ENCODE measurements at places on chromosomes 4 and X.

- DNase-seq = no peak
Observed at GRCh38 chr4:127069675-127070074, 563.1 kb upstream of the INTU start.

- no peak for DNase-seq
Observed at GRCh38 chr4:76723924-76724323, 174.0 kb downstream of the SOWAHB start.

DNA sequence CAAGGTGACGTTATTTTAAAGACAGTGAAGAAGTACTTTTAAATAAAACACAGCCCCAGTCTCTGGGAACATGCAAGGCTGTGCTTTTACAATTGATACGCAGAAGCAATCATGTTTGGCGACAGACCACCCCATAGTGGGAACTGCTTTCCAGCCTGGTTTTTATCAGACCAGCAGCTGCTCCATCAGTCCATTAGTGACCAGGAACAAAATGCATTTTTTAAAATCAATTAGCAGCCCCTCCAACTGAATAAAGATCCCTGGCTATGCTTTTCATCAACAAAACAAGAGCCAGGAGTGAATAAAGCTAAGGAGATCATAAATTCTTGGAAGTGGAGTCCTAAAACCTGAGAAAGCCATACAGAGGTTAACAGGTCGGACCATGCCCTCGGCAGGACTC is 153.0 kb upstream of the TENM3 start:
- no peak for DNase-seq

GRCh38 chr4:82918091-82918490 is 17.6 kb downstream of the THAP9 start:
- DNase-seq = no peak

- no peak for DNase-seq
Observed at GRCh38 chr4:111573386-111573785, 571.9 kb upstream of the FAM241A start.

DNA sequence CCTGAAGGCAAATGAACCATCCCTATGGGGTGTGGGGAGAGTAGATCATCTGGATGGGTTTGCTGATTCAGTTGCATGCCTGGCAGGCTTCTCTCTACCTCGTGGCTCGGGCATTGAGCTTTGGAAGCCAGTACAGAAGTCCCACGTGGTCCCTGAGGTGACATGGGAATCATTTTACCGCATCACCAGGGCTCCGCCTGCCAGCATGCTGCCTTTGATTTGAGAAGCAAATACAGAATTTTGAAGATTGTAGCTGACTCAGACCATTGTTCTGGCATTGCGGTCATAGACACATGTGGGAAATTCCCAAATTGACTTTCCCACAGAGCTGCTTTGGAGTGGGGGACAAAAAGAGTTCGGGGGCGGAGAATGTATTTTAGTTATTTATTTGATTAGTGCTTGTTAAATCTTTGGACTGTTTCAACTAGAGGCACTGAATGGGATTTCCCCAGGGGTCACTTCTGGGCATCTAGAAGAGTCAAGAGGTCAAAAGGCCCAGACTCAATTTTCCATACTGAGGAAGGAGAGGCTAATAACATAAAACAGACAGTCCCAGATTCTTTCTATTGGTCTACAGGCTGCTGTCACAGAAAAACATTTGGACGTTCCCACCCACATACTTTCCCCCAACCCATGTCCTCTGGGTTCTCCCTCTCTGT is 79.3 kb downstream of the NHSL2 start:
- DNase-seq = no peak

DNA sequence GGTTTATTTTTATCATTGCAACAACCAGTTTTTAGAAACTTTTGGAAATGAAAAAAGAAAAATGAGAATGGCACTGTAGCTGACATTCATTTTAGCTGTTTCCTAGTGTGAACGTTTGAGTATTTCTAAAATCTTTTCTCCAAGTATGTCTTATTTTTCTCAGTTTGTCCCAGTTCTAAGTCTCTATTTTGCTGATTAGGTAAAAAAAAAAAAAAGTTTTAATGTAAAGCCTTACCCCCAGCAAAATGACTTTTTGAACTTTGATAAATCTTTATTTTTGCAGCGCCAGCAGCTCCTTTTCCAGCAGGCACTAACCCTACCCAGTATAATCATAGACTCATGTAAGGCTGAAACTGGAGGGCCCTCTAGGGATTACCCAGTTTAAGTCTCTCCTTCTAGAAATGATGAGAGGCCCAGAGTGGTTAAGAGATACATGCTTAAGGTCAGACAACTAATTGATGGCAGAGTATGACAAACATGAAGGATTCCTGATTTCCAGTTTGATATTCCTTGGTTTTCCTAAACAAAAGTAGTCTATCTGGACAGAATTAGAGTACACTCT is 84.3 kb upstream of the SLC4A4 start:
- no peak for DNase-seq

DNA sequence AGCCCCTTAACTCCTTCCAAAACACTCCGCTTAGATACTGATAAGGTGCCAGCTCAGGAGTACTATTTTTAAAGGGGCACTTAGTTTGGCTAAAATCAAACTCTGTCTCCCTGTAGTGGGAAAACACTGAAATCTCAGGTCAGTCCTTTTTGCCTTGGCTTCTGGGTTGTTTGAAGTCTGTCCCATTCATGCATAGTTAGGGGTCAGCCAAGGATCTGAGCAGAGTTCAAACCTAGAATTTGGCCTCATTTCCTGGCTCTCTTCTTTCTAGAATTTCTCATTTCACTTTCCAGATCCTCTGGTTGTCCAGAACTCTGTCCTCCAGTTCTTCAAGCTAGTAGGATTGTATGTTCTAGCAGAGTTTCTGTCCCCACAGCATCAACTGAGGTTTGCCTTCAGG is 31.5 kb downstream of the NAT8L start:
- no peak for DNase-seq

GRCh38 chrX:109049903-109050302 is 313.5 kb upstream of the IRS4 start:
- DNase-seq = no peak

DNA sequence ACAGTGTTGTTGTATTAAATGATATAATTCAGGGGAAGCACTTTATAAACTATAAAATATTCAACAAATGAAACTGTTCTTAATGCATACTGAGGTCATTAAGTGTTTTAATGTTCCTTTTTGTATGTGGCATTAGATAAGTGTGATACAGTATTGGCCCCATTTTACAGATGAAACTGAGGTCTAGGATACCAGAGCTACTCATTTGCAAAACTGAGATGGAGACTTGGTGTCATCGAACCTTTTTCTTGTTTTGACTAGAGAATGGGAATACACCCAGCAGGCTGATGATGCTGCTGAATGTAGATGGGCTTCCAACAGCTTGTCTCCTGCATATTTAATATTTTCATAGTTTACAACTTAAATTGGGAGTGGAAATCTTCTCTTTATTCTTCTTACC is 34.6 kb downstream of the TAF1 start:
- no peak for DNase-seq

GRCh38 chr4:124907881-124908280 is 195.3 kb upstream of the ANKRD50 start:
- DNase-seq = no peak

DNA sequence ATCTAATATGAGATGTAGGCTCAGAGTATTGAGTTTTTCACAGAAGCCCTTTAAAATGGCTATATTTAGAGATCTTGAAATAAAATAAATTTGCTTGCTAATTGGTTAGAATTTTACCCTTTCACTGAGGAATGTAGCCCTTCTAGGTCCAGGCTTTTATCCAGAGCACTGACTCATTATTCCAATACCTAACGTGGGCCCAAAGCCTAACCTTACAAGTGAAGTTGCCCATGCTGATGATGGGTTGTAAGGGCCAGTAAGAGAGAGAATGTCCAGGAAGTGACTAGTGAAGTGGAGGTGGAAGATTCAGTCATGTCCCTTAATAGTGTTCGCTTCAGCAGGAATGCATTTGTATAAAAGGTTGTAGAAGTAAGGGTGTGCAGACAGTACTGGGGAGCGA is 155.9 kb downstream of the STIM2 start:
- no peak for DNase-seq

DNA sequence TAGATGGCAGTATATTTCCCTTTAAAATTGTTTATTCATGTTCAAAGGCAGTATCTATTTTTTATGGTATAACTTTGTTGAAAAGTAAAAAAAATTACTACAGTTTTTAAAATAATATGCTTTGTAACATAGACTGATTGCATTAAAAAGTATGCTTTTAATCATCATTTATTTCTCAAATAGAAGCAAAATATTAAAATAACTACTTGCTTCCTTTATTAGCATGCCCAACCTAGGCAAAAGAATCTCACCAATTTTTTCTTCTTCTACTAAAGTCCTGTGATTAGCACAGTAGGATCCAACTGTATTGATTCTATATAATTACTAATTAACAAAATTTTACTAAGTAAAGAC is 69.6 kb upstream of the NFKB1 start:
- no peak for DNase-seq

DNA sequence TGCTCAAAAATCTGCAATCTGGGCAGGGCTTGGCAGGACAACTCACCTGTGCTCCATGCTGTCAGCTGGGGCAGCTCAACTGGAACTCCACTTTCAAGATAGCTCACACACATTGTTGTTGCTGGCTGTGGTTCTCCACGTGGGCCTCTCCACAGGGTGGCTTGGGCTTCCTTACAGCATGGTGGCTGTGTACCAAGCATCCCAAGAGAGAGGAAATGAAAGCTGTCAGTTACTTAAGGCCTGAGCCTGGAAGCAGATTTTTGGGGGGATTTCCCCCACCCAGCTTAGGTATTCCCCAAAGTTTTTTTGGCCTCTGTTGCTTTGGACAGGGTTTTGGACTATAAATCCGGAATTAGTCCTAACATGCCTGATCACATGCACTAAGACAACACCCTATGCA is 81.0 kb downstream of the BCOR start:
- DNase-seq = no peak

GRCh38 chr4:184293552-184293951 is 75.9 kb upstream of the ENPP6 start:
- DNase-seq = no peak

DNA sequence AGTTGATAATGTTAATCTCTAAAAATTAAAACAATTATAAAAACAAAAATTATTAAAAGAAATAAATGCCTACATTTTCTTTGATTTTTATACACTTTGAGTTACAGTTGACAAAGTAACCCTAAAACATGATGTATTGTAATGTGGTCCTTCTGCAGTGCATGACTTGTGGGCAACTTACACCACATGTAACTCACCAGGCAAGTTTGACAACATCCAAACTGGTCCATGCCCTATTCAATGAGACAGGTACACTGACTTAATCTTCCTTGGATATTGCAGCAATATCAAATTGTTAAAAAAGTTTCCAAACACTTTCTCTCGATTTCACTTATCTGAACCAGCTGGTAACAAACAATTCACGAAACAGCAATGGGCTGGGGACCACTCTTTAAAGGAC is 81.5 kb downstream of the FTHL17 start:
- no peak for DNase-seq

DNA sequence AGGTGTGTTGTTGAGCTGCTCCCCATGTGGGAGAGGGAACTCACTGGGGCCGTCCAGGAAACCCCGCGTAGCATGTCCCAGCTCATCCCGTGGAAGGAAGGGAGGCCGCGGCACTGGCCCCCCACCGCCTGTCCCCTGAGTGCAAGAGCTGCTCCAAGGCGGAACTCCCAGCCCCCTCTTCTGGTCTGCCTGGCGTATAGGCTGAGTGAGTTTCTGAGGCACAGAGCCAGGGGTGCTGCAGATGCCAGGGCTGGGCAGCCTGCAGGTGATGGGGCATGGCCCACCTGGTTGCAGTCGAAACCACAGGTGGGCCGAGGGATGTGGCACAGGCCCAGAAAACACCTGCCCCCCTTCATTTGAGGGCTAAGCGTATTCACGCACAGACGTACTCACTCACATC is 49.6 kb downstream of the ABLIM2 start:
- DNase-seq = no peak

- DNase-seq = no peak
Observed at GRCh38 chrX:137178392-137178791, 144.6 kb upstream of the GPR101 start.

DNA sequence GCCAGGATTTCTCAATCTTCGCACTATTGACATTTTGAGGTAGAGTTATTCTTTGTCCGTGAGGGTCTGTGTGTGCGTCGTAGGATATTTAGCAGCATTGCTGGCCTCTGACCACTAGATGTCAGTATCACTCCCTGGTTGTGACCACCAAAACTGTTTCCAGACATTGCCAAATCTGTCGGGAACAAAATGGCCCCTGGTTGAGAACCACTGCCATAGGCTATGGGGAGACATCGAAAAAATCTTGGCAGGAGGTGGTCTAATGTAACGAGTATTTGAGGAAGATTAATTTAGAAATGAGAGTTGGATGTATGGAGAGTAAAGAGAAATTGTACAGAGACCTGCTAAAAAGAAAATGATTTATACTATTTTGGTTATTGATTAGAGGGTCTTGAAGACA is 108.4 kb downstream of the DOCK11 start:
- peak; percentile 0 for DNase-seq

GRCh38 chrX:154355094-154355775 is 19.2 kb downstream of the FLNA start:
- DNase-seq = no peak

DNA sequence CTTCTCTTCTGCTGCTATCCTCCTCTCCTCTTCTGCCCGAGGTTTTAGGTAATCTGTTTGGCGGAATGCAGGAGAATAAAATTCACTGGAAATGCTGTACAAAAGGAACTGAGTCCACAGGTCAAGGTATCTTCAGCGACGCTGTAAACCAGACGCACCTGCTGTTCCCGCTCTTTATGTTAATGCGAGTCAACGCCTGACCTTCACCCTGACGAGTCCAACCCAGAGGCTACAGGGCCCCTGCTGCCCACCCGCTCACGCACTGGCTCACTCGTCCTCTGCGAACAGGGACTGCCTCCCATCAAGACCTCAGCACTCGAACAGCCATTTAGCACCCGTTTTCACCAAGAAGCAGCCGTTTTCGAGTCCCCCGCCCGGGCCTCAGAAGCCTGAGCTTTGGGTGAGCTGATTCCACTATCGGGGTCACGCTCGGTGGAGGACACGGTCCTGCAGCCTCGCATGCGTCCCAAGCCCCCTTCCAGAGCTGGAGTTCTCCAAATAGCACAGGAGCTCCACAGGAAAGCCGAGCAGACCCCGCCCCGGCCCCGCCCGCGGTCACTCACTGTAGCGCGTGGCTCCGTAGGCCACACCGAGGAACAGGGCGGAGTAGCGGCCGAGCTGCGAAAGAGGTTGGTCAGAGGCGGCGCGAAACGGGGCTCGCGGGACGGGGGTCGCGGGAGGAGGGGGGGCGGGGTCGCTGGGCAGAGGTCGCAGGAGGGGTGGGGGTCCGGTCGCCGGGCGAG is 556 bp downstream of the ATP5ME start:
- no peak for DNase-seq

DNA sequence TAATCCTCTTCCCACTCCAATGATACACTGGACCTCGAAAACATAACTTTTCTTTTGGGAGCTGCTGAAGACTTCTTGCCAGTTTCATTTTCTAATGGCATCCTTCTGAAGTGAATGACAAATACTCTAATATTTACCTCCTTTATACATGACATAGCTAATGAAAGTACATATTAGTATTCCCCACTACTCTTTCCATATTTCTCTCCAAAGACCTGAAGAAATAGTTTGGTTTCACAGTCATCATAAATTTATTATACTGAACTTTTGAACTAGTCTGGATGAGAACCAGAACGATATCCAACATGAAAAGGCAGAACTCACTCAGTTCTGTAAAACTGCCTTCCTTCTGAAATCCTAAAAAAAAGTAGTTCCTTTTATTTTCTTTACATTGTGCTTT is 139.1 kb downstream of the GPC3 start:
- DNase-seq = no peak
